CD4-positive, alpha-beta T cell treated with Interleukin-15 for 4 hours (primary cell): ENCODE measurements at places on chromosomes 6 and 20.

GRCh38 chr6:100001915-100002388, 7.9 kb upstream of the MCHR2 start:
- peak; percentile 51 for DNase-seq

- DNase-seq: peak; percentile 86
Measured at GRCh38 chr6:42901538-42901957, 14.3 kb upstream of the PTCRA start.

GRCh38 chr20:38812709-38813573, 7.4 kb downstream of the PPP1R16B start:
- no peak for DNase-seq

GRCh38 chr6:129853996-129854711, 7.0 kb downstream of the TMEM244 start:
- no peak for DNase-seq

DNA sequence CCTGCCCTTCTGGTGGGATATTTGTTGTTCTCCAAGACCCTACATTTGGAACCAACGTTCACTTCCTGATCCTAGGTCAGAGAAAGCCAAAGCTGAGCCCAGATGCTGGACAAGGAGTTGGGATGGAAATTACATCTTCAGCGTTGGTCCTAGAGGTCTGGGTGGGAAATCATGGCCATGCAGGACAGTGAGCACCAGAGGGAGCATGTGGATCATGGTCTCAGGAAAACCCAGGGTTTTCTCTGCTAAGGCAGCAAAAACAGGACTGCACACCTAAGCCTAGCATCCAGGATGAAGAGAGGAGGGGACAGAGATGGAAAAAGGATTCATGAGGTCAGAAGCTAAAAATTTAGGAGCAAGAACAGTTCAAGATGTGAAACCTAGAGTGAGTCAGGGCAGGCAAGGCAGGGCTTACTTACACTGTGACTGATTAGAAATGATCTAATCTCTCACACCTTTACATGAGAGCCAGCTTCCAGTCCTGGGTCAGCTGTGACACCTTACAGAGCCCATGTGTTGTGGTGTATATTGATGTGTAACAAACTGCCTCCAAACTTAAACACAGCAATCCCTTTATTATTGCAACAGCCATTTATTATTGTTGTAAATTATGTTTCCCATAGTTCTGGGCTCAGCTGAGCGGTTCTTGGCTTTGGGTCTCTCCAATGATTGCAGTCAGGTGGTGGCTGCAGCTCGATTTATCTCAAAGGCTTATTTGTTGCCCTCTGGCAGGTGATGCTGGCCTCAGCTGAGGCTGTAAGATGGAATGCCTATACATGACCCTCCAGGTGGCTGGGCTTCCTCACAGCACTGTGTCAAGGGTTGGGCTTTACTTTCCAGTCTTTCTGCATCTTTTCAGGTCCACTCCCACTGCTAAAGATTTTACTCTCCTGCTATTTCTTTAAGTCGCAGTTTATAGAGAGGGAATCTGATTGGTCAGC, 6.5 kb downstream of the C20orf202 start:
- DNase-seq: no peak

GRCh38 chr20:34084227-34084923, 27.7 kb downstream of the EIF2S2 start:
- DNase-seq: no peak

- DNase-seq: no peak
Measured at GRCh38 chr6:38320843-38321242, 318.9 kb downstream of the BTBD9 start.

GRCh38 chr20:34172926-34173325, 60.9 kb upstream of the EIF2S2 start:
- DNase-seq: no peak

DNA sequence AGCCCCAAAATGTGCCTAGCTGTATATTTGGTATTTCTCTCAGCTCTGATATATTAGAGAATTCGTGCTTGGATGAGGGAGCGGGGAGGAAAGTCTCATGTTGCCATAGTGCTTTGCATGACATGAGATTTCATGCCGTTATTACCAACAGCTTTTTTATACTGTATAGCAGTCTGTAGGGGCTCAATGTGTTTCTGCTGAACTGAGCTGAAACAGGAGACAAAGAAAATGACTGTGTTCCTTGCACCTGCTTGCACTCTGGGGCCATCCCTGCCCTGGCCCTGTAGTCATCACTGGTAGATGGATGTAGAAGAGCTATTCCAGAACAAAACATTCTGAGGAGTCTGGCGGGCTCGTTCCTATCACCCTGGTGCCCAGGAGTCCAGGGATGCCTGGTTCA, 128.0 kb upstream of the SASH1 start:
- no peak for DNase-seq

DNA sequence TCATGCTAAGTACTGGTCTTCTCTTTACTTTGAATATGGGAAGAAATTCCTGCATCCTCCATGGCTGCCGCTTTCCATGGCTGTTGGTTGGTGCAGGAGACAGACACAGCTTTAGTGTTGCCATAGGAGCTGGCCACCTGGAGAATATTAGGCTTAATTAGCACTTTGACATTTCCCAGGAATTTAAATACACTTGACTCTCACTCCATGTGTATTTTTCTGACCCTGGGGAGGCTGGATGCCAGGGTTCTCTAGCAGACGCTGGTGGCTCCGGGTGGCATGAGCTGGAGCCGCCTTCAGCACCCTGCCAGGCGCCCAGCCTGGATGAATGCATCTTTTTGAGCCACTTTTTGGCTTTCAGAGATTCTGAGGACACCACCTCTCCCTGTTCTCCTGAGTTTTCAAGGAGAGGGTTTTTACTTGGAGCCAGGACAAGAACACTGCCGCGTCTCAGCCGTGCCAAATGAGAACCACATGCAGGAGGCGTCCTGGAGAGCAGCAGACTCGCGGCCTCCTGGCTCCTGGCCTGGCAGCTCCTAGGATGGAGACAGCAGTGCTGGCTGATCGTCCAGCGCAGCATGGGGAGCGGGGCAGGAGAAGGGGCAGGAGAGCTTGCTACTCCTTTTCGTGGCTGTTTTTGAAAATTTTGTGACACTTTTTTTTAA, 258.8 kb downstream of the SMOC2 start:
- no peak for DNase-seq

GRCh38 chr6:46509981-46510510, 18.8 kb upstream of the RCAN2 start:
- DNase-seq: no peak

GRCh38 chr6:42028234-42029061, 21.9 kb upstream of the TAF8 start:
- no peak for DNase-seq

GRCh38 chr6:99979953-99980352, 14.1 kb downstream of the MCHR2 start:
- DNase-seq: no peak

DNA sequence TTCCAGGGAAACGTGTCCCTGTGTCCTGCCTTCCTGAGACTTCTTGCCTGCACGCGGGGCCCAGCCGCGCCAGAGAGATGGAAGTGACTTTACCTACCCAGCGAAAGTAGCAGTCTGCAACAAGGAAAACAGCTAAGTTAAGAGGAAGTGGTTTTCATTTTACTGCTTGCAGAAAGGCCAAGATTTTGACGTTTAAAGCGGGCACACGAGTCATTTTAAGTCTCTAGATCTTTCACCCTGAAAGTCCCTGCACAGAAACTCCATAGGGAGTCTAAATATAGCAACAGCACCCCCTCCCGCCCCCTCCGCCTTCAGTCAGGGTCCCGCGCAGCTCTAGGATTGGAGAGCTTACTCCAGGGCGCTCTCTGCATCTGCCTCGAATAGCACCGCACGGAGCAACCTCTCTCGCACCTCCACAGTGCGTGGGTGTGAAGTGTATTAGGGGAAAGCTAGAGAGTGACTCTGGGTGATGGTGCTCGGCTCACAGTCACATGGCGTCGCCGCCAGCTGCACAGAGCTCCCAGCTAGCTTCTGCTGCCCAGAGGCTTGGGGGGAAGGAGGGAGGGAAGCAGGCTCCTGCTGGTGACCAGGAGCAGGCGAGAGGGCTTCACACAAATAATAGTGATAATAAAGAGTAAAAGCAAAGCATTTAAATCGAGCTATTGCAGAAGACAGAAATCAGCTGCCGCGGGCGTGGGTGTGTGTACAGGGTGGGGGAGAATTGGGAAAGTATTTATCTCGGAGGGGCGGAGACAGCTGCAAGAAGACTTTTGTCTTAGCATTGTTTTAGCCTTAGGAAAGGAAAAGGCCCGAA, 1.8 kb upstream of the KCNQ5 start:
- peak; percentile 55 for DNase-seq

- no peak for DNase-seq
Measured at GRCh38 chr20:45887346-45887715, at the start of gene SPATA25. SPATA25 (minus strand) TSS chr20:45887622; CDS start chr20:45887590, 32 bp downstream.

DNA sequence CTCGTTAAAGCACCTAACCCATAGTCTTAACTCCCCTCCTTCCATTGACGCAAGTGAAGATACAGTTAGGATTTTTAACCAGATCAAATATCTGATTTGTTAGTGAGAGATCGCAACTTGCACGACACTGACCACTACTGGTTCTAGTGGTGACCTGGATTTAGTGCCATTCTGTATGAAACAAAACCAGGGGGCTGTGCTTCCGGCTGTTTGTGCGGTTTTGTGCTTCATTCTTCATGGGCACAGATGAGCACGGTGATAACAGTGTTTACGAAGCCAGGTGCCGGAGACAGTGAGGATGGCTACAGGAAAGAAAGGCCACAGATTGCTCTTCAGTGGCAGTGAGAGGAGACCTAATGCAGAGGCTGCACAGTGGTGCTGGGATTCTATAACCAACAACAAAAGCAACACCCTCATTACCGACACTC, 75.5 kb downstream of the NOL4L start:
- DNase-seq: peak; percentile 63

GRCh38 chr20:24462460-24463010, 6.9 kb upstream of the SYNDIG1 start:
- no peak for DNase-seq

- DNase-seq: no peak
Measured at GRCh38 chr6:31446481-31446880, 43.1 kb downstream of the MICA start.

- DNase-seq: no peak
Measured at GRCh38 chr6:141467881-141468280, 664.8 kb upstream of the GJE1 start.

GRCh38 chr20:37534401-37535157, 6.9 kb upstream of the BLCAP start:
- DNase-seq: peak; percentile 71

GRCh38 chr6:17226786-17227233, 54.4 kb upstream of the RBM24 start:
- no peak for DNase-seq

DNA sequence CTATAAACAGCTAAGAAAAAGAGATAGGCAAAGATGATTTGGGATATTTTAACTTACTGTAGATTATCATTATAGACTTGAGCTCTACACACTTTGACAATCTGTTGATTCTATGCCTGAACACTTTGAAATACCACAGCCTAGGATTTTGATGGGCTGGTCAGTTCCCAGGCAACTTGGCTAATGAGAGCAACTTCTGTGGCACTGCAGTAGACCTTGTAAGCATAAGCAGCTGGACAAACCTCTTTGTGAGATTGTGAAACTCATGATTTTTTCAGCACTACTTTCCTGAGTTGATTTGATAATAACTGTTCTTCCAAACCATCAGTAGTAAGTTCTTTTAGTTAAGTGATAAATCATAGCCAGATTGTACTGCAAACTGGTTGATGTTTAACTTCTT, 27.1 kb upstream of the ELOVL5 start:
- DNase-seq: no peak

GRCh38 chr6:2765896-2766766, 938 bp downstream of the WRNIP1 start:
- peak; percentile 23 for DNase-seq

- DNase-seq: no peak
Measured at GRCh38 chr20:48724891-48725554, 102.8 kb downstream of the PREX1 start.

GRCh38 chr20:36613974-36614373, 8.4 kb downstream of the RAB5IF start:
- no peak for DNase-seq

GRCh38 chr6:110410511-110410910, 4.9 kb downstream of the DDO start:
- DNase-seq: no peak

DNA sequence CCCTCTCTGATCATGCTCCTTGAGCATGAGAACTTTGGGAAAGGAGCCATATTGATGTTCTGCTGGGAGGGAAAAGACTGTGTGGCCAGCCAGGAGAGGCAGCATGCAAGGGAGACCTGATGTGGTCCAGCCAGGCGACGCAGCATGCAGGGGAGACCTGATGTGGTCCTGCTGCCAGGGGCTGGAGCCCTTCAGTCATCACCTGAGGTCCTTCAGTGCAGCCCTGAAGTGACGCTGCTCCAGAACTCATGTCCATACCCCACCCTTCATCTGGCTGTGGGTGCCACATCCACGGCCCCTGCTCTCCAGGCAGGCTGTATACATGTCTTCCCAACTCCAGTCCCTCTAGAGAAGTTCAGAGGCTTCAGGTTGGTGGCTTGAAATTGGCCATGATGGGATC, 134.4 kb downstream of the ERMARD start:
- no peak for DNase-seq

GRCh38 chr6:111721753-111722154, 116.1 kb upstream of the TRAF3IP2 start:
- DNase-seq: peak; percentile 53

DNA sequence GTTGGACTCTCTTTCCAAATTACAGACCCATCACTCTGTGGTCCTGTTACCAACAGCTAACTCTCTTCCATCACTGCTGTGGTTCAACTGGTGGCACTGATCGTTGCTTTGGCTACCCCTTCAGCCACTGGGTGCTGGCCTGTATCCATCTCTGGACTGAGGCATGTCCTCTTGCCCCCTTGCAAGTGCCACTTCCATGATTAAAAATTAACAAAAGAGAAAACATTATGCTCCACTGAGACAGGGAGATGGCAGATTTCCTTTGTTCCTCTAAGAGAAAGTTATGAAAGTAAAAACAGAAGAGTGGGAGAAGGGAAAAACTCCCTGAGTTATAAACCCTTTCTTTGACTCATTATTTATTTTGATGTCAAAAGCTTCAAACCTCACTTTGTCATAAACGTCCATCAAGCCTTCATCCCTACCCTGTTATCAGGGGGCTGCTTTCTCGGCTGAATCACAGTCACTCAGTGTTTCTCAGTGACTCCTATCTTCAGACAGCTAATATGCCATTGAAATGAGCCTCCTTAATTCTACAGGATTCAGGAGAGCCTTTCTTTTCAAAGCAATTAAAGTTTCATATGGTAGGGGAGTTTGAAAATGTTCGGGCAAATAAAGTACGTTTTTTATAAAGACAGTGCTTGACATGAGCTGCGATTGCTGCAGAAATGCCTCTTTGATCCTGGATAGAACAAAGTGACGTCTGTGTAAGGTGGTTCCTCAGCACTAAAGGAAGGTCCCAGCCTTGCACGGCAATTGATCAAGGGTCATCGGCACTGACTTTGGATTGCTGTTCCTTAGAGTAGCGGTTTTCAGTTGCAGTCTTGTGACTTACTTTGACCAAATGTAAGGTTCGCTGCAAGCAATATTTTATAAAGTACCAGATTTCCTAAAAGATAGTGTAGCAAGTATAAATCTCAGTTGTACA, 49.9 kb upstream of the PBOV1 start:
- no peak for DNase-seq

- DNase-seq: no peak
Measured at GRCh38 chr6:147000545-147001488, 203.4 kb upstream of the STXBP5 start.
